ENCODE measurements at places on chromosomes 1 and 21.

- DNase-seq, result no peak
Observed at GRCh38 chr1:225700164-225700821, 47.4 kb upstream of the ENAH start.

GRCh38 chr1:36537190-36537768 lies 54.6 kb upstream of the CSF3R start:
- no peak for DNase-seq

DNA sequence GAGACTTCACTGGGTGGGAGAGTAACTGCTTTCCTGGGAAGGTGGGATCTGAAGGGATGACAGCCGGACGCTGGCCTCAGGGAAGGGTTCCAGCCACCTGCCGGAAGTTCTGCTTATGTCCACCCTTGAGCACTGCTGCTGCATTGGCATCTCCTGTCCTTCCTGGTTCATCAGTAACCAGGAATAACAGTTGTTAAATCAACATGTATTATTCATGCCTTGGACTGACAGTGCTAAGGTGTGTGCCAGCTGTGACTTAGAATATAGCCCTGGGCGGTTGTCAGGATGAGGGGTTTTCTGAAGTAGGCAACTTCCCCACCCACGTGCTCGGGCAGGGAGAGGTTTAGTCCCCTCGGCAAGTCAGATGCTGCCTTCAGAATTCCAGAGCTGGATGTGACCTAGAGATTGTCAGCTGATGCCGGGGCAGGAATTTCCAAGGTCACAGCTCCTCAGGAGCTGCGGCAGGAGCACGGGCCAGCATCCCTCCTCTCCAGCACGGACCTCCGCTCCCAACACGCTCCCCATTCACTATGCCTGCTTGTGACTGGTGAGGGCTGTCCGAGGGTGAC lies 17.9 kb downstream of the CLDN14 start:
- no peak for DNase-seq

DNA sequence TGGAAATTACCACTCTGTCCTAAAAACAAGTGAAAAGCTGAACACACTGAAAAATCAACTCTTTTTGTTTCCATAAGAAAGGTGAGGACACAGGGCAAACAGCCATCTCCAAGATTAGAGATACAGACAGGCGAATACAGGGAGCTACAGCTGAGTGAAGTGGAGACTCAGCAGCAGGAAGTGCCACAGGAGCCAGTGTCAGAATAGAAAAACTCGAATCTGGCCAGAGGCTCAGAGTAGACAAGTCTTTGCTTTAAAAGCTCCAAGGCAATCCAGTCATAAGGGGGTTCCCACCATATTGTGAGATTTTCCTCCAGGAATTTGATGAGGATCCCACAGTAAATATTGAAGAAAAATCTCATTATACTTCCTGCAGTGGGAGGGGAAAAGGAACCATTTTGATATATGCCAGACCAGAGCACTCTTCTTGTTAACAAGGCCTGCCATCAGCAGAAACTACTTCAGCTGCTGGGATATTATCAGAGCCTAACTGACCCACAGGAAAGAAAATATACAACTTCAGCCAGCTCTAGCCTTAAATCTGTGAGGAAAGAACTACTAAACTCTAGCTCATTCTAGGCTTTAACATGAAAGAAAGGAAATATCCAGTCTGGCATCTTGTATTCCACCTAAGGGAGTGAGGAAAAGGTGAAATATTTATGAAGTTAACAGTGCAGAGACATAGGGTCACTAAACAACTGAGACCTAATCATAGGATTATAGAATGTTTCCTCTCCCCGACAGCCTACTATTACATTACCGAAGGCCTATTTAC lies 256.2 kb upstream of the OLFM3 start:
- DNase-seq, result no peak

DNA sequence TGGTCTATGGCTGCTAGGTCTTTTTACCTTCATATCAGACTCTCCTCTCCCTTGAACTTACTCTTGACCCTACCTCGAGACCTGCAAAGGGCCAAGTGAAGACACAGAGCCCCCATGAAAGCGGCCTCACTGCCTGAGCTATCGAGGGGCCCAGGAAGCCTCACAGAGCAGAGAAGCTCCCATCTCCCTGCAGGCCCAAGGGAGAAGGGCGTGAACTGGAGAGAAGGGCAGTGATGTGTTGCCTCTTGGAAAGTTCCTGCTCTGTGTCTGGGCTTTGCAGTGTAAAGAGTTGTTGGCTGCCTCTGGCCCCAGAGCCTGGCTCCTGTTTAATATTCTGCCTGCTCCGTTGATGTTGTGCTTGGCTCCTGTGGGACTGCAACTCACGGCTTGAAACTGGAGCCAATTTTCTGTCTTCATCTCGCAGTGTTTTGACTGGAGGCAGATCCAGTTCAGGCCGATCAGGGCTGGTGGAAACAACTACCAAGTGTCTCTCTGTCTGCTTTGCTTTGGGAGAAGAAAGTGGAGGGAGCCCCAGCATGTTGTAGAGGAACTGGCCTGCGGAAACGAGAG lies 4.3 kb downstream of the SERTAD4 start:
- no peak for DNase-seq

DNA sequence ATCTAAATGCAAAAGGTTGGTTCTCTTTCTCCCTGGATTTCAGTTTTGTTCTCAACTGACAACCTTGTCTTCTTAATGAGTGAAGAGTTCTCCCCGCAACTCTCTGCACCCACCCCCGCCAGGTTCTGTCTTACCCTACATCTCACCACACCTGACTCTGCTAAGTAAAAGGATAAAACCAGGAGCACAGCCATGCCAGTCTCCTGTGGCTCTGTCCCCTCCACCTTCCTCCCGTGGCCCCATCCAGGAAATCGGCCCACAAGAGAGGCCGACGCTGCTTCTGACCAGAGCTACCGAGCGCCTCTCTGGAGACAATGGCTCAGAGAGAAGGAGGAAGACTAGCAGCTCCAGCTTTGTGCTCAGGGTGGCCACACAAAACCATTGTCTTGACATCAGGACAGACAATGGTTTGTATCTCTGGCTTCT lies 72.2 kb downstream of the PLEKHA6 start:
- no peak for DNase-seq

DNA sequence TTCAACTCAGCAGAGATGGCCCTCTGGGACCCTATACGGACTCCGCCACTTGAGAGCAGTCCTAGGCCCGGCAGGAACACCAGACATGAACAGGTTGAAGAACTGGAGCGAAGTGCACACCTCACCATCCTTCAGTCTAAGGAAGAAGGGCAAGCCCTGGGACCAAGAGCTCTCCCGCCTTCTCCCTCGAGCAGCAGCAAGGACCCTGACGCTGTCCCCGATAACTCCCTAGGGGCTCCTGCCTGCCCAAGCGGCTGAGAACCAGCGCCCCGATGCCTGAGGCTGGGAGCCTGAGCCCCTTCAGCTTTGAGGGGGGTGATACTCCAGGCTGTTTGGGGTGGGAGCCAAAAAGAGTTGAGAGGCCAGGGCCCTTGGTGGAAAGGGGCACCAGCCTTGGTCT lies 10.2 kb downstream of the TMEM81 start:
- no peak for DNase-seq

- DNase-seq, result no peak
Observed at GRCh38 chr1:54545916-54546635, 2.0 kb upstream of the ACOT11 start.

- DNase-seq, result no peak
Observed at GRCh38 chr1:5950994-5951785, 41.0 kb downstream of the NPHP4 start.

- no peak for DNase-seq
Observed at GRCh38 chr1:93177991-93178390, 2.2 kb downstream of the TMED5 start.

DNA sequence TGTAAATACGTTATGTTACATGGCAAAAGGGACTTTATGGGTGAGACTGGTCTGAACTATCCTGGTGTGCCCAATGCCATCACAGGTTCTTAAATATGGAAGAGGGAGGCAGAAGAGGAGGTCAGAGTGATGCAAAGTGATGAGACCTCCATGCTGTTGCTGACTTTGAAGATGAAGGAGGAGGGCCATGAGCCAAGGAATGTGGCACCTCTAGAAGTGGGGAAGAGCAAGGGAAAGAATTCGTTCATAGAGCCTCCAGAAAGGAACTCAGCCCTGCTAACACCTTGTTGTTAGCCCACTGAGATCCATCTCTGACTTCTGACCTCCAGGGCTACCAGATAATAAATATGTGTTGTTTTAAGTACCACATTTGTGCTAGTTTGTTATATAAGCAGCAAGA lies 462.0 kb downstream of the RPS6KC1 start:
- no peak for DNase-seq

- no peak for DNase-seq
Observed at GRCh38 chr21:24785033-24785432, 822.2 kb downstream of the MRPL39 start.

DNA sequence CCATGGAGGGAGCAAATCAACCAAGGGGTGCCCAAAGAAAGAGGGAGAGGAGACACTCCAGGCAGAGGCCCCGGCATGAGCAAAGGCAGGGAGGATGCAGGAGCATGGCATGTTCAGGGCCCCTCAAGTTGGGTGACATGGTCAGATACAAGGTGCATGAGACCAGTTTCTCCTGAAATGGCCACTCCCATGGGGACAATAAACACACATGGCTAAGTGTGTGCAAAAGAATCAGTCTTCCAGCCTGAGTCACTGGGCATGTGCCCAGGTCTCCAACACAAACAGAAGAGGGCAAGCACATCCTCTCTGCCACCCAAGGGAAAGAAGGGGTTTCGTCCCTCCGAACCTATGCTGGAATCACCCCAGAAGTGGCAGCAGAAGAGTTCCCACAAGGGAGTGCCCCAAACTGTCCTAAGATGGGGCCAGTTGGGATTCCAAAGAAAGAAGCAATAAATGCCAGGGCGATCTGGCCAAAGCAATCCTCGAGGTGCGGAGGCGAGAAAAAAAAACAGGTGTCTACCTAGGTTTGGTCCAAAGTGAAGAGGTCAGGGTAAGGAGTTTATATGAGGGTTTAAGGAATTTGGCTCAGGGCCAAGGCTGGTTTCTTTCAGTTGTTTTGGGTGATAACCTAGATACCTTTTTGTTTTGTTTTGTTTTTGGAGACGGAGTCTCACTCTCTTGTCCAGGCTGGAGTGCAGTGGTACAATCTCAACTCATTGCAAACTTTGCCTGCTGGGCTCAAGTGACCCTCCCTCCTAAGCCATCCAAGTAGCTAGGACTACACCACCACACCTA lies 13.2 kb downstream of the CASP9 start:
- no peak for DNase-seq

- DNase-seq, result no peak
Observed at GRCh38 chr21:46226920-46227599, 1.5 kb downstream of the LSS start.
